ENCODE measurements at places on chromosomes 7 and 10. TPM values are rescaled to one million over a fixed set of nuclear protein-coding genes. Genes with fewer than 3 reads are reported as not detected.

LRIT1 gene
- polyA plus RNA-seq: not detected

ESYT2 gene
- 12.0 TPM for polyA plus RNA-seq

DNA sequence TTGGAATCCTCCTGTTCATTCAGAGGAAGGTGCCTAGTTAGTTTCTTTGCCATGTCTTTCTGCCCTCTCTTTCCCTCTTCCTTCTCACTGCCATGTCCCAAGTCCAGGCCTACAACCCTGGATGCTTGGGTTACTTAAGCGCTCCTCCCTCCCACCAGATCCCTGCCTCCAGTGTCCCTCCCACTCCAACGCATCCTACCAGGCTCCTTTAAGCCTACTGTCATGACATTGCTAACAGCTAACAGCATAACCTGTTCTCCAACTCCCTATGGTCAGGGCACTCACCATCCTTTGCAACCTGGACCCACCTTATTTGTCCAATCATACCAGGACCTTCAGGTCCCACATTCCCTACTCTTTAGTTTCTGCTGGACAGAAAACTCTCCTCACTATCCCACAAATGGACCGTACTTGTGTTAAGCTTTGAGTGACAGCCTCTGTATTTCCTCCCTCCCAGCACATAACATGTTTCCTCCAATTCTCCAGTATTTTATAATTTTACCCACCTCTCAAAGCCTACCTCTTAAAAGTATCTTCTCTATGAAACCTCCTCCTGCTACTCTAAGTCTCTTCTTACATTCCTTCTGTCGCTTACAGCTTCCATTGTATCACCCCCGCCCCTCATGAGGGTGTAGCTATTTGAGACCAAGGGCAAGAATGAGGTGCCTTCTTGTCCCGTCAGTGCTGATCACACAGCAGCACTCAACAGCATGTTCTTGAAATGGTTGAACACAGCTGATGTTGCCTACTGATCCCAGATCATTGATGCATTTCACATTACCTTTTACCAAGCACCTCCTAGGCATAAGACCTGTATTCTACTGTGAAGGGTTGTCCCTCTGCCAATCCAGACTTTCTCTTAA, 1.7 kb downstream of the BLNK start:
- no peaks in the 10 kb centered on the region for H3K36me3 ChIP-seq
- no peaks in the 10 kb centered on the region for H3K27me3 ChIP-seq
- DNase-seq: no peak

- no peak overlapping the region for H3K27ac ChIP-seq
- no peak for DNase-seq
- no peaks in the 10 kb centered on the region for H3K27me3 ChIP-seq
- no peaks in the 10 kb centered on the region for H3K36me3 ChIP-seq
Observed at GRCh38 chr10:34003561-34003960, 669.1 kb upstream of the NRP1 start.

- no peaks in the 10 kb centered on the region for H3K27me3 ChIP-seq
- no peaks in the 10 kb centered on the region for H3K4me1 ChIP-seq
- H3K27ac ChIP-seq: no peak overlapping the region
- no peak overlapping the region for H3K4me3 ChIP-seq
Observed at GRCh38 chr10:86648704-86649427, 5.5 kb upstream of the OPN4 start.

DNA sequence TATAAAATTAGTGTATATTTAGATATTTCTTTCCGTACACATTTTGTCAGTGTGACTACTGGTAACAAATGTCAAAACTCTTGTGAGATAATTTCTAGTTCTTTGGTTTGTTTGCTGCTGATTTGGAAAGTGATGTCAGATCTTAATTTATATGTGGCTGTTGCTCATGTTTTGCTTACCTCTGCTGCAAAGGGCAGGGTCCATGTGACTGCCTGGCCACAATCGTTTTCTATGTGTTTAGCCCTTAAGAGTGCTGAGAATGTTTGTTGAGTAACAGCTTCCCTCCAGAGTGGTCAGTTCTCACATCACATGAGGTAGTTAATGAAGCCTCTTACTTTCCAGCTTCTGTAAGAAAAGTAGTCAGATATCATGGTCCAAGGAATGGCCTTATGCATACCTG, 4.2 kb downstream of the NRBF2 start:
- H3K4me3 ChIP-seq: no peak overlapping the region
- peaks cover 26% of the 10 kb centered on the region for H3K4me1 ChIP-seq
- H3K36me3 ChIP-seq: no peaks in the 10 kb centered on the region
- H3K27ac ChIP-seq: no peak overlapping the region

DNA sequence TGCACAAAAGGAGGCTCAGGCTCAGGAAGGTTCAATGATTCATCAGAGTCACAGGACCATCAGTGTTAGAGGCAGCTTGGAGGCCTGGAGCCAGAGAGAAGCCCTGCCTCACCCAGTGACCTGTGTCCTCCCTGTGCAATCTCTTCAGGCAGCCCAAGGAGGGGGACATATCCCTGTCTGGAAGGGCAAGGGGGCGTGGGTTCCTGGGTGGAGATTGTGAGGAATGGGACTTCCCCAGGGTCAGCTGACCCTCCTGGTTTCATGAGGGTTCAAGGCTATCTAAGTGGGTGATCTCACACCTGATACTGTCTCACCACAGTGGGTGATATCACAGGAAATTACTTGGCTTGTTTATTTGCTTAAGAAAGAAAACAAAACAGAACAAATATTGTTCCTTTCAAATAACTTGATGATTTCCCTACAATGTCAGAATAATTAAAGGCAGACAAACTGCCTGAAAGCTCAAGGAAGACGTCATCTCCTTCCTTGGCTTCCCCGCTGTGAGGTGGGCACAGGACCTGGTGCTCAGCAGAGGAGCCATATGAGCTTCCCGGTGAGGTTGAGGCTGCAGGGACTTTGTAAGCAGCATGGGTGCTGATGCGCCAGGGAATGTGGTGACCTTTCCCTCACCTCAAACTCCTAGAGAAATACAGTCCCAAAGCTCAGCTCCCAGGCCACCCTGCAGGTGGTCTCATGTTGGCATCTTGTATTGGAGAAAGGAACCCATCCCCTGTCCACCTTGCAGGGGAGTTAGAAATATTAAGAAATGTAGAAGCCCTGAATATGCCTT, 763.2 kb downstream of the GRID1 start:
- no peaks in the 10 kb centered on the region for H3K27me3 ChIP-seq
- H3K36me3 ChIP-seq: no peaks in the 10 kb centered on the region
- H3K4me1 ChIP-seq: no peaks in the 10 kb centered on the region
- no peak for DNase-seq

GRCh38 chr10:89213191-89213808, 6.2 kb upstream of the CH25H start:
- peaks cover 20% of the 10 kb centered on the region for H3K4me1 ChIP-seq
- no peak overlapping the region for H3K27ac ChIP-seq
- no peak overlapping the region for H3K4me3 ChIP-seq
- peaks cover 4% of the 10 kb centered on the region for H3K36me3 ChIP-seq
- peak; percentile 57 for DNase-seq
- H3K27me3 ChIP-seq: no peaks in the 10 kb centered on the region

- no peaks in the 10 kb centered on the region for H3K4me1 ChIP-seq
- no peaks in the 10 kb centered on the region for H3K36me3 ChIP-seq
- no peak overlapping the region for H3K4me3 ChIP-seq
- no peaks in the 10 kb centered on the region for H3K27me3 ChIP-seq
Observed at GRCh38 chr10:16491933-16492332, 29.7 kb downstream of the C1QL3 start.

DNA sequence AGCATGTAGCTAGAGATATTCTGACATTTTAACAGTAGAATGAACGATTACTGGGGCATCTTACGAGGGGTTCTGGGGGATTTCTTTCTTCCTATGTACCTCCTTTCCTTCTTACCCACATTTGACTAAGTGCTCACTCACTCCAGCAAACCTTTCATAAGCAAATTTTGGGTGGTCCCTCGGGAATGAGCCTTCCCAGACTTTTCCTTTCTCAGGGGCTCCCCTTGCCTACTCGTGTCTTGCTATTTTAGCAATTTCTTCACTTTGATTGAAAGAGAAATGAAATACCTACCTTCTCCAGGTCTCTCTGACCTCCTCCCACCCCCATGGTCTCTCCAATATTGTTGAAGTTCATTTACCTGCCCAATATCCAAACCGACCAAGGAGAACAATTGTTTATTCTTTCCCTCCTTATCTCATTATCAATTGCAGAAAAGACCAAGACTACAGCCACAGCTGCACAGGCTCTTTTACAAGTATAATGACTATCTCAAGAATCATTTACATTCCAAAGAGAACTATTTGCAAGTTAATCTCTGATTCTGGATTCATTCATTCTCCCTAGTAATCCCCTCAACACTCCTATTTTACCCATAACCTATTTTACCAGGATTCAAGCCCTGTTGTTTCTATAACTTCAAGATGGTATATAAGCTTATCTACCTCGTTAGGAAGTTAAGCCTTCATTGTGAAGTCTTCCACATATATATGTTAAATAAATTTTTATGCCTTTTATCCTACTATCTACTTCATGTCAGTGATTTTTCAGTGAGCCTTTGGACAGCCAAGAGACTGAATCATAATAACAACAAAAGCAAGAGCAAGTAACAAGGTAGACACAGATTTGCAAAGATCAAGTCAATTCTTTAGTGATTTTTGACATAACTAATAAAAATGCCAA, 480.6 kb downstream of the IPMK start:
- no peaks in the 10 kb centered on the region for H3K36me3 ChIP-seq
- H3K27ac ChIP-seq: no peak overlapping the region
- H3K4me1 ChIP-seq: no peaks in the 10 kb centered on the region
- no peaks in the 10 kb centered on the region for H3K27me3 ChIP-seq
- DNase-seq: no peak

GRCh38 chr10:103277713-103278536, 987 bp downstream of the INA start:
- peaks cover 12% of the 10 kb centered on the region for H3K4me1 ChIP-seq
- DNase-seq: no peak
- H3K27me3 ChIP-seq: peaks cover 65% of the 10 kb centered on the region
- no peak overlapping the region for H3K4me3 ChIP-seq
- no peaks in the 10 kb centered on the region for H3K36me3 ChIP-seq

- DNase-seq: no peak
- no peak overlapping the region for H3K27ac ChIP-seq
- H3K4me3 ChIP-seq: no peak overlapping the region
- H3K27me3 ChIP-seq: no peaks in the 10 kb centered on the region
- no peaks in the 10 kb centered on the region for H3K4me1 ChIP-seq
Observed at GRCh38 chr10:77905086-77905748, 21.3 kb downstream of the DLG5 start.

DNA sequence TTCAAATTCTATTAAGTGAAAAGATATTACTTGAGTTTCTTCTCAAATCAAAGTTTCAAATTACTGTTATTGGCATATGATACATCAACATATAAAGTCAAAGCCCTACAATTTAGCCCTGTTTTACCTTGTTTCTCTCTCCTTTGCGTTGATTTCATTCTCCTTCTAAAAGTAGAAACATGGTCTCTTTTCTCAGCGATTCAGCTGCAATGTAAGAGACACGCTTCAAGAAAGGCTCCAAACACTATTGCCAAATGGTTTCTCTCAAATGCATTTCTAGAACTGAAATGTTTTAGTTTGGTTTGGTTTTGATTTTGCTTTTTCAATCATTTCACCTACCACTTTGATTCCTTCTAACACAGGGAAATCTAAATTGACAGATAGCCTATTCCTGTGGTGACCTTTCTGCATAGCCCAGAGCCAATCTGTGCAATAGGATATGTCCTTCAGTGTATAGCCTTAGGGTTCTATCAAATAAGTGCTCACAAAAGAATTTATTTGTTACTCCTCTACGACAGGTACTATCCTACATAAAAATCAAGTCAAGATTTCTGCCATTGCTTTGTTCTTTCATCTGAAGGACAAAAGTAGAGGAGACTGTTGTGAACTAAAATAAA, 47.3 kb downstream of the CTNNA3 start:
- no peak overlapping the region for H3K4me3 ChIP-seq
- H3K36me3 ChIP-seq: no peaks in the 10 kb centered on the region
- no peak overlapping the region for H3K27ac ChIP-seq
- no peaks in the 10 kb centered on the region for H3K4me1 ChIP-seq
- H3K27me3 ChIP-seq: peaks cover under 1% of the 10 kb centered on the region

GRCh38 chr10:104906112-104906511, 265.0 kb downstream of the SORCS3 start:
- H3K4me3 ChIP-seq: no peak overlapping the region
- no peak overlapping the region for H3K27ac ChIP-seq
- DNase-seq: no peak
- H3K36me3 ChIP-seq: no peaks in the 10 kb centered on the region
- no peaks in the 10 kb centered on the region for H3K27me3 ChIP-seq

DNA sequence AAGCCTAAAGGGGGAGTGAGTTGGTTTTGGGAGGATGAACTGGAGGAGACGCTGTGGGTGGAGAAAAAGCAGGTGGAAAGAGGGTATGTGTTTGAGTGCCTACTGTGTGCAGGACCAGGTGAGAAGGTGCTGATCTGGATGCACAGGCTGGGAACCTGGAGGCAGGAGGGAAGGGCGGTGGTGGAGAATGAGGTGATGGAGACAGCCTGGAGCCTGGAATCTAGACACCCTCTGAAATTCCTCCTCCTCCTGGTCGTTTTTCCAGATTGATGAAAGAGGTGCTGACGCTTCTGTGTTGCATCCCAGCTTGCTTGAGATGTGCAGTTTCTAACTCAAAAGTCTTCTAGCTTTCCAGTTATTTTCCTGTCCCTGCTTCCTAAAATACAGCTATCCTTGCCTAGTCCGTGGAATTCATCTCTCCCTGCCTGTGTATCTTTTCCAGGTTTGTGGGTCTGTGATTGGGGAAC, 67.5 kb downstream of the LRMDA start:
- DNase-seq: no peak
- no peak overlapping the region for H3K27ac ChIP-seq
- H3K36me3 ChIP-seq: no peaks in the 10 kb centered on the region
- H3K4me1 ChIP-seq: no peaks in the 10 kb centered on the region

DNA sequence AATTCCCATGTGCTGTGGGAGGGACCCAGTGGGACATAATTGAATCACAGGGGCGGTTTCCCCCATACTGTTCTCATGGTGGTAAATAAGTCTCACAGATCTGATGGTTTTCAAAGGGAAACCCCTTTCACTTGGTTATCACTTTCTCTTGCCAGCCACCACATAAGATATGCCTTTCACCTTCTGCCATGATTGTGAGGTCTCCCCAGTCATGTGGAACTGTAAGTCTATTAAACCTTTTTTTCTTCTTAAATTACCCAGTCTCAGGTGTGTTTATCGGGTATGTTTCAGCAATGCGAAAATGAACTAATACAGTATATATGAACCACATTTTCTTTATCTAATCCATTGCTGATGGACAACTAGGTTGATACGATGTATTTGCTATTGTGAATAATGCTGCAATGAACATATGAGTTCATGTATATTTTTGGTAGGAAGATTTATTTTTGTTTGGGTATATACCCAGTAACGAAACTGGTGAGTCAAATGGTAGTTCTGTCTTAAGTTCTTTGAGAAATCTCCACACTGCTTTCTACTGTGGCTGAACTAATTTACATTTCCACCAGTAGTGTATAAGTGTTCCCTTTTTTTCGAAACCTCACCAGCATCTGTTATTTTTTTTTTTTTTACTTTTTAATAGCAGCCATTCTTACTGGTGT, 70.0 kb upstream of the HGF start:
- no peaks in the 10 kb centered on the region for H3K27me3 ChIP-seq
- H3K36me3 ChIP-seq: no peaks in the 10 kb centered on the region
- H3K27ac ChIP-seq: no peak overlapping the region
- H3K4me3 ChIP-seq: no peak overlapping the region
- H3K4me1 ChIP-seq: no peaks in the 10 kb centered on the region
